ENCODE measurements at places on chromosomes 12 and 14.
A peak's percentile ranks its signal among the peaks of the same experiment; 100 is the strongest.

- no peak for DNase-seq
Observed at GRCh38 chr12:100953217-100953616, 158.6 kb downstream of the ANO4 start.

DNA sequence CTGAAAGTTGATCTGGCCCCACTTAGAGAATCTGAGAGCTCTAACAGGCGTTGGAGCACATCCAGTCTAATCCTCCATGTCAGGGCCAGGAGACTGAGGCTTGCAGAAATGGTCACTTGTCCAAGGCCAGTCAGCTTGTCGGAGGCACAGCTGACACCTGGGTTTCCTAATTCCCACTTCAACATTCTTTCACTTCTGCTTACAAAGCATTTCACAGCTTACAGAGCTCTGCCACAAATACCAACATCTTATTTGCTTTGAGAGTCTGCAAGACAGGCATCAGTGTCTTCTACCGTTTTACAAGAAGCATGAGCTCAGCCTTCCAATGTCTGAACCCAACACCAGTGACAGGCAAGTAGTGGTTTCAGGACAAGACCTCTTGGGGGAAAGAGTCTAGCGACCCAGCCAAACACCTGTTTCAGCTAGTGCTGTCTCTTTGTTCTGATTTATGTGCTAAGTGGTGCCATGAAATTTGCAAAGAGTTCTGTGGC is 31.8 kb downstream of the ISCA2 start:
- no peak for DNase-seq

DNA sequence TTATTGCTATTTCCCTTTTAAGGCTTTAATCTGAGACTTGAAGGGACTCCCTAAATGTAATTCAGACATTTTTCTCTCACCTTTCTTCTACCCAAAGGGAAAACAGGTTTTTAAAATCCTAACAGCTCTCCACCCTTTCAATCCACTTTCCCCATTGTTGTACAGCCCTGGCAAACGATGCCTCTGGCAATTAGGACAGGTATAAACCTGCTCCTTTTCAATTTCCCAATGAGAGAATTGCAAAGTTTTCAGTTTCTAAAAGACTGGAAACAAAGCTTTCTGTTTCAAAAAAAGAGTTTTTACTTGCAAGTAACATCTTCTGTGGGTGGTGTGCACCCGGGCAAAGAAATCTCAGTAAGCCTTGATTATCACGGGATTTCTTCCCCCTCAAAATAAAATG is 131.2 kb downstream of the HMGA2 start:
- no peak for DNase-seq

- DNase-seq, result peak; percentile 54
Observed at GRCh38 chr12:10739157-10740118, 16.3 kb upstream of the YBX3 start.

DNA sequence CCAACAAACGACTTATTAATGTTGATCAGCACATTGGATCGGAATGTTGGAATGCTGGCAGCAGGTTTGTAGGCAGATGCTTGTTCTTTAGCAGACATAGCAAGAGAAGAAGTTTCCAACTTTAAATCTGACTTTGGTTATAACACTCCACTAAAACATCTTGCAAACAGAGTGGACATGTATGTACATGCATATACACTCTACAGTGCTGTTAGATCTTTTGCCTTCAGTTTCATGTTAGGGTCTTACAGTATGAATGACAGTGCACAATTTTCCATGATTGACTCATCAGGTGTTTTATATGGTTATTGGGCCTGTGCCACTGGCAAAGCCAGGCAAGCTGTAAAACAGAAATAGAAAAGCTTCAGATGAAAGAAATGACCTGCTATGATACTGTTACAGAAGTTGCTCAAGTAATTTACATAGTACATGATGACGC is 14.3 kb upstream of the DHRS7 start:
- no peak for DNase-seq

GRCh38 chr14:52485350-52485960 is 66.8 kb downstream of the TXNDC16 start:
- no peak for DNase-seq

GRCh38 chr12:9756170-9756569 is 4.5 kb downstream of the CD69 start:
- DNase-seq, result no peak

DNA sequence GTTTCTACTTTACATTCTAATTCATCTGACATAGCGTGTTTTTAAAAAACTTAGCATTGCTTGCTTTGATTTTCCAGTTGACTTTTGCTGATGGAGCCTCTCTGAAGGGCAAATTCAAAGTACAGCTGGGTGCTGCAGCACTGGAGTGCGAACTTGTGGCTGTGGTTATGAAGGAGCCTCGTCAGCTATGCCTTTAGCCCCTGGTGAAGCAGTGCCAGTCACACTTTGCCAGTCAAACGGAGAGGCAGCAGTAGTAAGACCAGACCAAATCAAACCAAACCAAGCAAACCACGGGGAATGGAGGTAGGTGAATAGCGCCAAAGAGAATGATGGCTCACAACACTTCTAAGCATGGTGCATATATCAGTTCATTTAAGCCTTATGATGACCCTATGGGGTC is 15.1 kb upstream of the SLC38A2 start:
- DNase-seq, result no peak

GRCh38 chr14:85943192-85943591 is 413.2 kb downstream of the FLRT2 start:
- no peak for DNase-seq

Data from islet precursor cell (in vitro differentiated cells).